ENCODE measurements at places on chromosomes 2 and 18.

DNA sequence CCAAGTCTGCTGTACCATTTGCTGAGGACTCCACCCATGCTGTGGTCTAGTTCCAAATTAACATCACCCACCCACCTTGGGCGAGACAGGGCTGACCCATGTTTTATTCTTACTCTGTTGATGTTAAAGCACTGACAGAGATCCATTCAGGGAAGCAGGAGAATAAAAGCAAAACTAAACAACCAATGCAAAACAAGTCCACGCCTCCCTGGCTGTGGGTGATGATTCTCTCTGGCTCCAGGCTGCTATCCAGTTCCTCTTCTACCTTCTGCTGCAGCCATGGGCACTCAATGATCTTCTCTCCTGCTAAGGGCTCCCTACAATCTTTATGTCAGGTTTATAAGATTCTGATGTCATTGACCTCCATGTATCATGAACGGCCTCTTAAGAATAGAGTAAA, 786.6 kb upstream of the ID2 start:
- DNase-seq: no peak

DNA sequence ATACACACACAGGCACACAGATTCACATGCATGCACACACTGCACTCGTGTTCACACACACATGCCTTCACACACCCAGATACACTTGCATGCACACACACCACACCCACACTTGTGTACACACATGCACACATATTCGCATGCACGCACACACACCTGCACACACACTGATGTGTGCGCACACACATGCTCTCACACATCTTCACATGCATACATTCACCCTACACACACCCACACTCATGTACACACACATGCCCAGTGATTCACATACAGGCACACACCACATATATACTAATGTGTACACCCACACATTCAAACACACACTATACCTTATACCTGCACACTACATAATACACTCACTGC, 181.6 kb downstream of the LOXHD1 start:
- DNase-seq: no peak

DNA sequence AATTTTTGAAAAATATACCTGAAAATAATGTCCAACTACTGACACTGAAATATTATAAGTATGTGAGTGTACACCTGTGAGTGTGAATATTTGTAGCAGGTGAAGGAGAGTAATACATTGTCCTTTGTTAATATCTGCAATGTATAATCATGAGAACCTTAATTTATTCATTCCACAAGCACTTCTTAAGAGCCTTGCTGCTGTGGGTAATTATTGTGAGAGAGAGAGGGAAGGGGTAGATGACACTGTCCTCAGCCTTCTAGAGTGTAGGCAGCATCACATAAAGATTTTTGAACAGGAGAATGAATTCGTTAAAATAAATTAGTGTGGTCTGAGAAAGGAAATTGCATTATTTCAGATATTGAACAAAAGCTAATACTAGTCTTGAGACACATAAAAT, 157.2 kb downstream of the MAP2 start:
- DNase-seq: no peak

DNA sequence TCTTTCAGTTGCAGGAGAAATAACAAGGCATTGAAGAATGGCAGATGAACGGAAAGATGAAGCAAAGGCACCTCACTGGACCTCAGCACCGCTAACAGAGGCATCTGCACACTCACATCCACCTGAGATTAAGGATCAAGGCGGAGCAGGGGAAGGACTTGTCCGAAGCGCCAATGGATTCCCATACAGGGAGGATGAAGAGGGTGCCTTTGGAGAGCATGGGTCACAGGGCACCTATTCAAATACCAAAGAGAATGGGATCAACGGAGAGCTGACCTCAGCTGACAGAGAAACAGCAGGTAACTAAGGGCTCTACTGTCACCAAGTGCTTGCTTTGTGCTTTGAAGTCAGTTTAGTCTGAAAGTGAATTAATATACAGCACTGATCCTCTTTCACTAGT, 118.5 kb upstream of the UNC80 start:
- DNase-seq: no peak

- peak; percentile 12 for DNase-seq
Measured at GRCh38 chr2:217223222-217223930, 363.5 kb upstream of the TNP1 start.
